ENCODE measurements at places on chromosomes 4 and X.

DNA sequence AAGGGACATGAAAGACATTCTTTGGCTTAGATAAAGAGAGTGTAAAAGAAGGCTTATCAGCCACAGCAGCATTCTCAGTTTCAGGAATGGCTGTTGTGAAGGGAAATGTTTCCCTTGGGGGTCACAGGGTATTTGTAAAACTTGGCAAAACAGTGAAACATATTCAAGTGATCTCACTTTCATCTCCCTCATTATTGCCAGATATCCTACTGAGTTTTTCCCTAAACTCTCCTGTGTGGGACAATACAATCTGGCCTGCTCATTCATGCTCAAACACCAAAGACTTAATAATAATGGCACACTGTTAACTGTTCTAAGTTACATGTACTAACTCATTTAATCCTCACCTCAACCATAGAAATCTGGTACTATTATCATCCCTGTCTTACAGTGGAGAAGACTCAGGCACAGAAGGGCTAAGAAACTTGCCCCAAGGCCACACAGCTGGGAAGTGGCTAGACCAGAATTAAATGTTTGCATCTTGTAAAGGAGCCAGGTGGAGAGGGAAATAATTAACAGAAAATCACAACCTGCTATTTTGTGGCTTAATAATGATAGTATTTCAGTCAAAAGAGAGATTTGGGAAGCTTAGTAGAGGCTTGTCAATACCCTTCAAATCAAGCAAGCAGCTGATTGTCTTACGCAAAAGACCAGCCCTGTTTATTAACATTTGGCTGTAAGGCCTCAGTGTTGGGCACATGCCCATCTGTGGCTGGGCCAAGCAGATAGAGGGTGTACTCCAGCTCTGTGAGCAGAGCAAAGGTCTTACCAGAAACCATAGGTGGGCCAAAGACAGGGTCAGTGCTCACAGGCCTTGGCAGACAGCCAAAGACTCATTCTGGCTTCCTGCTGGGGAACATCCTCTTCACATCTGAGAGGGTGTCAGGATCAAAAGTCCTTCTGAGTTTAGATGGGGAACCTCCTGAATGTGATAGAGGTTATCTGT is 17.3 kb downstream of the SMPX start:
- DNase-seq: no peak

DNA sequence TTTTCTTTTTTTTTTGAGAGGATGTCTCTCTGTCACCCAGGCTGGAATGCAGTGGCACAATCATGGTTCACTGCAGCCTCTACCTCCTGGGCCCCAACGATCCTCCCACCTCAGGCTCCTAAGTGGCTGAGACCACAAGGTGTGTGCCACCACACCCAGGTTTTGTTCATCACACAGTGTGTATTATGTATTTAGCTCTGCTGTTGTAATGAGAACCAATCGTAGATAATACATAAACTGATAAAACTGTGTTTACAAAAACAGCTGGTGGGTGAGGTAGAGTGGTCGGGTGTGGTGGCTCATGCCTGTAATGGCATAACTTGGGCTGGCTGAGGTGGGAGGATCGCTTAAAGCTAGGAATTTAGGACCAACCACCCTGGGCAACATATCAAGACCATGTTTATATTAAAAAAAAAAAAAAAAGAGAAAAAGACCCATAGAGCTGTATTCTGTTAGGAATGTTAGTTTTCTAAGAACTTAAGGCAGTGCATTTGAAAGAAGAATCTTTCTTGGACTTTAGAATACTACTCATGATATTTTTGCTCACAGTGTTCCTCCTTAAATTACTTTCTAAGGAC is 34.9 kb downstream of the POLR2B start:
- no peak for DNase-seq

- DNase-seq: no peak
These were observed 57.2 kb downstream of the FNIP2 start for GRCh38 chr4:158826057-158826456.

DNA sequence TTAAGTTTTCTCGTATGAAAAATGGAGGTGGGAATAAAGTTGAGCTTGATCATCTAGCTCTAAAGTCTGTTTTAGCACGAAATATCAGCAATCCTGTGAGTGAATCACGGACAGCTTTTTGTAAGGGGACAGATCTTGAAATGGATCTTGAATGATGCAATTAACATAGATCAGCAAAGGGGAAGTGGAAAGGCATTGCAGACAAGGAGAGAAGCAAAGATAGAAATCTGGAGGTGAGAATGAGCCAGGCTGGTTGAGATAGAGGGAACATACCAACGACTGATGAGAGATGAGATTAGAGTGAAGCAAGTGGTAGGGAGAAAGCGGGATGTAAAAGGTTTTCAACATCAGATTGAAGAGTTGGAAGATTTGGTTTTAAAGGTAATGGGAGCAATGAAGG is 4.6 kb upstream of the DGKK start:
- DNase-seq: no peak

DNA sequence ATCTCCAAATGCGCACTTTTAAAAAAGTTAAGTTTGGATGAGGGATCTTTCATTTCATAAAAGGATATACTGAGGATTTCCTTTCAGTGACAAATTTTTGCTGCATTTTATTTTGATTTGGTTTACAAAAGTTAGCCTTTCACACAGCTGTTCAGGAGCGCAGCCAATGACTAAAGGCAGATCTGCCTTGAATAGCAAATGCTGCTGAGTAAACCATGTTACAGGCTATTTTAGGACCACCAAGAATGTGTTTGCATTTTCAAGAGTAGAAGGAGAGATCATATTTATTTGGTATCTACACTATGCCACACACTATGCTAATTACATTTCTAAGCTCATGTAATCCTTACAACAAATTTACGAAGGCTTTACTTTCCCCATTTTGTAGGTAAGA is 92.1 kb downstream of the MAMLD1 start:
- no peak for DNase-seq

All from M059J (cell line).